ENCODE measurements at places on chromosomes 5 and 9. TPM values are rescaled to one million over a fixed set of nuclear protein-coding genes. Genes with fewer than 3 reads are reported as not detected.

DNA sequence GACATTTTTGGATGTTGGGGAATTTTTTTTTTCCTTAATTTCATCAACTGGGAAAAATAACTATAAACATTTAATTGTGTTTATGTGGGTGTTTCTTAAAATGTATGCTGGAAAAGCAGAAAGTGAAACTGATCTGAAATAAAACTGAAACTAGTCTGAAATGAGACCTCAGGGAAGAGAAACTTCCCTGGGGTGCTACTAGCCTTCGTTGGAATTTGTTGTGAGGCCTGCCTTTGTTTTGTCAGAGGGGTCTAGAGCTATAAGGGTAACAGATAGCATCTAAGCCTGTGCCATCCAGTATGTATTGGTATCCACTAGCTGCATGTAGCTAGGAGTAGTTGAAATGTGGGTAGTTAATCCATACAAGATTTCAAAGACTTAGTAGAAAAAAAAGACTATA is 10.4 kb downstream of the ZNF618 start:
- DNase-seq, result no peak

DNA sequence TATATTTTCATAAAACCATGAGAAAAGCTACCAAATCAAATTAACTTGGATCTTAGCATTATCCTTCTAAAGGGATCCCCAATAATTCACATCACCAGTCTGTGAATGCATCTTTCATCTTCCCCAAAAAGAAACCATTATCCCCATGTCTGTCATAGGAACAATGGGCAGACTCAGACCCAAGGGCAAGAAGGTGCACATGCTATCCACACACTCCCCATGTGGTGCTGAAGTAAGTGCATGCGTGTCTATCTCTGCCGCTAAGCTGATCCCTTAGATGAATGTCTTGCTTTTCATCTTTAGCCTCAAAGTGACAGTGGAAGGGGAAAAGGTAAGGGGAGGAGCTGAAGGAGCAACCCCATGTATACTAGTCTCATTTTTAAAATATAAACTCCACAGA is 10.2 kb downstream of the SPOCK1 start:
- no peak for DNase-seq

DNA sequence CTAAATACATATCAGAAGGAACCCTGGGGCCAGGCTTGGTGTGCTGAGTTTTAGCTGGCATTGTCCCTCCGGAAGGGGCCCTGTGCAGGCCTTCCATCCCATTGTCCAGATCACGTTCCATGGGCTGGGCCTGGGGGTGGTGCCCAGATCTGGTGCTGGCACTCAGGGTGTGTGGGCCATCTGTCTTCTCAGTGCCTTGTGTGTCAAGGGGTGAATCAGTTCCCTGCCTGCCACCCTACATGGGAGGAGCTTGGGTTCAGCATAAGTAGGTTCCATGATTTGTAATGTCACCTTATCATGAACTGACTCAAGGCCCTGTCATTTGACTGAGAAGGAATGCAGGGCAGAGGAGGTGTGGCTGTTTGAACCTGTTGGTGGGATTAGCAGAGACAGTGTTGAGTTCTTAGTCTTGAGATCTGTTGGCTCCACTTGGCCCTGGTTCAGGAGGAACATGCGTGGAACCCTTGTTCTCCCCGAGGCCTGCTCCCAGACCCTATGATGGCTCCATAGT is 176.8 kb downstream of the MACROH2A1 start:
- no peak for DNase-seq

DNA sequence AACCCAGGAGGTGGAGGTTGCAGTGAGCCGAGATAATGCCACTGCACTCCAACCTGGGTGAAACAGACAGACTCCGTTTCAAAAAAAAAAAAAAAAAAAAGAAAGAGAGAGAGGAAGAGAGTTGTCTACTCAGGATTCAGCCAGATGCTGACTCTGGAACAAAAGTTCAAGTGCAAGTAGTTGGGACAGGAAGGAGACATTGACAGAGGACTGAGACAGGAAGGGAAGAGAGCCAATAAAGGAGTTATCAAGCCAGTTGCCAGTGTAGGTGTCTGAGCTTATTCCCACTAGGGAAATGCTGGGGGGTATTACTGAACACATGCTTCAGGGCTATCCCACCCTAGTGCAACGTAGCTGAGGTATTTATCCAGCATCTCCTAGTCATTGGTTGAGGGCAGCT is 147.7 kb upstream of the SLC1A3 start:
- DNase-seq, result no peak

- DNase-seq, result no peak
Observed at GRCh38 chr5:153584126-153584959, 93.9 kb downstream of the GRIA1 start.

GRCh38 chr9:74358959-74359358 is 138.2 kb upstream of the RORB start:
- DNase-seq, result no peak

GRCh38 chr9:75950998-75951397 is 60.5 kb downstream of the PCSK5 start:
- no peak for DNase-seq

DNA sequence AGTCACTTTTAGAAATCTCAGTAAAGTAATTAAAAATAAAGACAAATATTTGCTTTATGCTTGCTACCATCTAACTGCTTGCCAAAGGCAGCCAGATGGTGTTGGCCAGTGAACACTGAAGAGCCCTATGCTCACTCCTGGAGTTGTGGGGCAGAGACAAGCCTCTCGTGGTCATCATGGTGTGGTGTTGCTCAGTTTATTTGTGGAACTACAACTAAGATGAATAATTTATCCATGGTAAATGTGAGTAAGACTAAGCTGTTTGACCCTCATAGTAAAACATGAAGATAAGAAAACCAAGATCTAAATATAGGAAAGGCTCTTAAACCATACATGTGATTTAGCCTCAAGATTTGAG is 100.7 kb downstream of the PDE8B start:
- DNase-seq, result no peak

DNA sequence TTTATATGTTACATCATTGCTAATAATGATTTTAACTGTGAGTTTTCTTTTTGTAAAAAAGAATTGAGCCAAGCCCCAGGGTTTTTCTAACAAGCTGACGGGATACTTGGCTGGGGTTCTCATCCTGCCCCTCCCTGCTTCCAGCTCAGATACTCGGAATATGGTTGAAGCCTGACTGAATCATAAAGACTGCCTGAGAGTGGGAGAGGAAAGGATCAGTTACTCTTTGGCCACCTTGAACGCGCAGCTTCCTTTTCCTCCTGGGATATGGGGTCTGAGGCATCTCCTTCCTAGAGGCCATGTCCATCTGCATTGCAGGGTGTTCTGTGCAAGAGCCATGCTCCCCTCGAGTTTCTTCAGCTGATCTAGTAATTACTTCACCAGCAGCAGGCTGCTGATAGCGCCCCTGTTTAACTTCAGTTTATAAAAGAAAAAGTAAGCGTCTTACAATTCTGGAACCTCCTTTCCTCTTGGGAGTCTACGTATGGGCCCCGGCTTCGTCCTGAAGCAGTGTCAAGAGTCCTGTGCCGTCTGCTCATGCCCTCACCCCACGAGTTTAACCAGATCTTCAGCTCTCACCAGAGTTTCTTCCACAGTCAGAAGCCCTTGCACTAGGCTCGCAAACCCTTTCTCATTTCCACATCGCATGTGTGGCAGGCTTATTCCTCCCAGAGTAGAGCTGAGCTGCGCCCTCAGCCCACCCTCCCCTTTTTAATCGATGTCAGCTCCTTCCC is 130.0 kb downstream of the MVB12B start:
- DNase-seq, result no peak

GRCh38 chr5:96279801-96280542 is 153.1 kb downstream of the PCSK1 start:
- DNase-seq, result no peak

- no peak for DNase-seq
Observed at GRCh38 chr9:128713411-128713780, 10.5 kb downstream of the ZDHHC12 start.

DNA sequence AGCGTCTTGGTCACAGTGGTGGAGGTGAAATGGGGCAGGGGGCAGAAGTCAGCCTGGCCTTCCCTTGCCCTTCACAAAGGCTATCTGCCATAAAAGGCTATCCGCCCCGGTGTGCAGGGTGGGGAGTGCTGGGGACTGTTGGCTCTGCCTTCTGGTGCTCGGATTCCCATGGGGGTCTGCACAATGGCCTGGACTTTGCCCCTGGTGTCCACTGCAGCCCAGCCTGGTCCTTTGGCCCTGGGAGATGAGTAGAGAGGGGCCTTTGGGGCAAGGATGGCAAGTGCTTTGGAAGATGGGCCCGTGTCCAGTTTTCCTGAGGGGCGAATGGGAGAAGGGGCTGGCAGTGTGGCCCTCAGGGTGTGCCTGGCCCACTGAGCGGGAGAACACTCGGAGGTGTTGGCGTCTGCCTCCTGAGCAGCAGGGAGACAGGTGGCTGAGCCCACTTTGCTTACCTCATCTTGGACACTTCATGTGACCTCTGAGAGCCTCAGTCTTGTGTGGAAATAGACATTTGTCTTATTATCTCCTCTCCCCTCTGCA is 69.9 kb downstream of the HSPA4 start:
- no peak for DNase-seq

GRCh38 chr5:119478781-119479180 is 26.5 kb downstream of the HSD17B4 start:
- no peak for DNase-seq

GRCh38 chr5:72242796-72243475 is 77.1 kb downstream of the MRPS27 start:
- no peak for DNase-seq

- DNase-seq, result peak; percentile 5
Observed at GRCh38 chr9:123929177-123929869, 603 bp downstream of the DENND1A start.

- DNase-seq, result no peak
Observed at GRCh38 chr9:22401671-22402070, 45.0 kb upstream of the DMRTA1 start.

GRCh38 chr5:142810081-142810480 is 39.9 kb downstream of the ARHGAP26 start:
- DNase-seq, result no peak

DNA sequence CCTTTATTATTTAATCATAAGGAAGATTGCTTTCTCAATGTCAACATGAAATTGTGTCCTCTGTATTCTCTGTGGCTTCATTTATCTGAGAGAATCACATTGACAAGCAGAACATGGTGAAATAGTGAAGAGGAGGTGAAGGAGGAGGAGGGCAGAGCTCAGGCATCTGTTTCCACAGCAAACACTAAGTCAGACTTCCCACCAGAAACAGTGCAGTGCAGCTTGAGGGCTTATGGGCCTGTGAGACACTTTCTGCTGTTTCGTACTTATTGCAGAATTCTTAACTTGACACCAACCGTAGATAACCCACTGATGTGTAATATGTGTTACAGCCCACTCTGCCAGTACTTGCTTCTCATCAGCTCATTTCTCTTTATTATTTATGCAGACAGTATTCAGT is 386.3 kb downstream of the DIRAS2 start:
- no peak for DNase-seq

DNA sequence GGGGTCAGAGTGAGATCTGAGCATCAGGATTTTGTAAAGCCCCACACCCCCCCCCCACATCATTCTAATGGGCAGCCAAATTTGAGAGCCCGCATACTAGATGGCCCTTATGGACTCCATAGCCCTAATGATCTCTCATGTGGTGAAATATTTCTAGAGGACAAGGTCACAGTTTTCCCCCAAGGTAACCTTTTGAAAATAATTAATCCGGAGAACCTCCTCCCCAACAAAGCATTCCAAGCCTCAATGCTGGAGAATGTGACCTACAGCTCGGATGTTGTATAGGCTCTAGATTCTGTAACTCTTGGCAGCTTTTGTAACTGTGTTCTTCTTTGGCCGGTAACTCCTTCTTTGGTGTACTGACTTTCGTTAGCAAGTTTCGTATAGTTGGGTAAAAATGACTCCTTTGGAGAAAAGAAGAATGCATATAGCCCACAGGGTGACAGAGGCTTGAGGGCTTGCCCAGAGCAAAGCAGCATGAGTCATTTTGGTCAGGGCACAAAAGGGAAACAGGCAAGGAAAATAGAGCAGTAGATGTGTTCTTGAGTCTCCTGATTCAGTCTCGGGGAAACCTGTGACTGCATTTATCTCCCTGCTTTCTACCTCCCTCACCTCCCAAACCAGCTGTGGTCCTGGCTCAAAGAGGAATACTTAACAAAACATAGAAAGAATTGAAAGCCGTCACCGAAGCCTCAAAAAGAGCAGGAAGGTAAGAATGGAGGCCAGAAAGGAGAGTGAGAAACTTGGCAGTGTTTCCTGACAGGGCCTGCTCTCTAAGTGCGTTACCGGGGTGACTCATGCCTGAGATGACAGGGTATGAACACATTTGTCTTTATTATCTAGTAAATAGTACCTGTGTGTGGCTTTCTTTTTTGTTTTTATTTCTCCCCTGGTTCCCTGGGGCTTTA is 6.6 kb upstream of the XPA start:
- peak; percentile 40 for DNase-seq

- DNase-seq, result no peak
Observed at GRCh38 chr5:125137535-125137934, 391.1 kb upstream of the ZNF608 start.

- no peak for DNase-seq
Observed at GRCh38 chr9:121217609-121218292, 16.1 kb upstream of the RAB14 start.

DNA sequence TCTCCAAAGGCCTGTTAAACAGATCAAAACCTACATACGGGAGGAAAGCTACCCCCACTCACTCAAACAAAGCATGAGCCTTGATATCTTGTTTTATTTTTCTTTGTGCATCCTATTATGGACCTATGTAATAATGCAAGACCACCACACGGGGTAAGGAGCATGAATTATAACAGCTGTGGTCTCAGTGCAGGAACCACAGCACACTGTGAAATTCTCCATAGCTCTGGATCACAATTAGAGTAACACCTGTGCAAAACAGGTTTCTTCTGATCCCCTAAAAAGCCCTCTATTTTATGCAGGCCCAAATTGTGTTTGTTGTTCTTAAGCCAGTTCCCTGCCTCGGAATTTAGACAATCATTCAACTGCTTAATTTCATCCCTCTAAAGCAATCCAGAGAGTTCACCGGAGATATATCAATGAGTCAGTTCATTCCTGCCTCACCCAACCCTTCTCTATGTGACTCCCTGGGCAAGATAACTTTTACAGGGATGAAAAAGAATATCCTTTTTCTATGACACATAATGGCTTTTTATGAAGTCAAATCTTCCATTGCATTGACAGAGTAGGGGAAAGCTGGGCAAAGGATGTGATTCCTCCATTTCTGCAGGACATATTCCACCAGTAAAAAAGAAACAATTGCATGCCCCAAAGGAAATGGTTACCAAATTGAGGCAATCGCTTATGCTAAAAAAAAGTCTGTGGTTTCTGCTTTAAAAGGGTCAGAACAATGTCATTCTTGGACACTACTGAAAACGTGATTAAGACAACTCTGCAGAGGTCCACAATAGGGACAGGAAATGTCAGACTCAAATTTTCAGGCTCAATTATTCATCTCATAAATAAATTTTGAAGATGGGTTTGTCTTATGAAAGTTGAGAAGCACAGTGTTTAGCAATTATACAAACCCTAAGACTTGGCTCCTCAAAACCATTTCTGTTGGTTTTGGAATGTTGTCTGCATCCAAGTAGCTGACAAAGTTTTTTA is 41.6 kb upstream of the FST start:
- DNase-seq, result no peak

Gene OSTF1
- 27.0 TPM for total RNA-seq

Gene NTMT1
- total RNA-seq, result 36.1 TPM

Gene ADCY2
- total RNA-seq, result not detected

Gene AMBP
- total RNA-seq, result 2.7 TPM

Gene FIBCD1
- total RNA-seq, result 1.5 TPM

Gene ARHGEF37
- 13.0 TPM for total RNA-seq

Gene PCDH1
- 146 TPM for total RNA-seq

Gene PDLIM4
- 15.4 TPM for total RNA-seq

Gene EIF4E1B
- total RNA-seq, result not detected

Gene LRRC70
- total RNA-seq, result 1.1 TPM

Gene CATSPER3
- 1.4 TPM for total RNA-seq

Gene SUSD1
- 25.7 TPM for total RNA-seq

Gene MARCOL
- total RNA-seq, result not detected

Gene PCDHGA10
- total RNA-seq, result 3.7 TPM

Gene CCDC127
- total RNA-seq, result 7.8 TPM
